ENCODE measurements at places on chromosomes 7 and 10.

DNA sequence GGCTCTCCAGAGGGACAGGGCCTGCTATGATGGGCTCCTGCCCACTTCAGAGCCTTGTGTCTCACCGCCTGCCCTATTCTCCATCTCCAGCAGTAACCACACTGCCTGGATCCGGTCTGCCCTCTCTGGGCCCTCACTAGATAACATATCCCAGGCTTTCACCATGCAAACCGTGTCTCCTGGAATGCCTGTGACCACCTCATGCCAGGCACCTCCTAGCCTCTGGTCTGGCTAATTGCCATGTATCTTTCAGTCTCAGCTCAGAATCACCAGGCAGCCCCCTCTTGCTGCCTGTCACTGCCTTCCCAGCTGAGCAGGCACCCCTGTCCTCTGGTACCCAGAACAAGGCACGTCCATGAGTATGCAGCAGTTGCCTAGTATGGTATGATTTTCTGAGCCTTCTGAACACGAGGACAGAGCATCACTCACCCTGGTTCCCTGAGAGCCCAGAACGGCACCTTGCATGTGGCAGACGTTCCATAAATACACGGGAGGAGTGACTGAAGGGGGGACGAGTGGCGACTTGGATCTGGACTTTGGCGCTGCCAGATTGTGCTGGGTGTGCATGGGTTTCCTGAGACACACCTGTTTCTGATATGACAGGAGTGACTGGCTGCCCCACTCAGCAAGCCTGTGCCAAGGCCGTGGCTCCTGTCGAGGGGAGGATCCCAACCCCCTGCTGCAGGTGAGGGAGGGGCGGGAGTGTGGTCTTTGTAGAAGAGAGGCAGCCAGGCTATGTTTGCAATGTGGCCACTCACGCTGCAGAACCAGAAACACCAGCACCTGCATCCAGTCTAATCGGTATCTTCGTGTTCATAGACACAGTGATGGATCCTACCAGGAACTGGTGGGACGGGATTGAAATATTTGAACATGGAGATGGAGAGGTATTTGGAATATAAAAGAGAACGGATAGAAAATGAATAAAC lies 95.2 kb downstream of the VOPP1 start:
- no peak for DNase-seq

DNA sequence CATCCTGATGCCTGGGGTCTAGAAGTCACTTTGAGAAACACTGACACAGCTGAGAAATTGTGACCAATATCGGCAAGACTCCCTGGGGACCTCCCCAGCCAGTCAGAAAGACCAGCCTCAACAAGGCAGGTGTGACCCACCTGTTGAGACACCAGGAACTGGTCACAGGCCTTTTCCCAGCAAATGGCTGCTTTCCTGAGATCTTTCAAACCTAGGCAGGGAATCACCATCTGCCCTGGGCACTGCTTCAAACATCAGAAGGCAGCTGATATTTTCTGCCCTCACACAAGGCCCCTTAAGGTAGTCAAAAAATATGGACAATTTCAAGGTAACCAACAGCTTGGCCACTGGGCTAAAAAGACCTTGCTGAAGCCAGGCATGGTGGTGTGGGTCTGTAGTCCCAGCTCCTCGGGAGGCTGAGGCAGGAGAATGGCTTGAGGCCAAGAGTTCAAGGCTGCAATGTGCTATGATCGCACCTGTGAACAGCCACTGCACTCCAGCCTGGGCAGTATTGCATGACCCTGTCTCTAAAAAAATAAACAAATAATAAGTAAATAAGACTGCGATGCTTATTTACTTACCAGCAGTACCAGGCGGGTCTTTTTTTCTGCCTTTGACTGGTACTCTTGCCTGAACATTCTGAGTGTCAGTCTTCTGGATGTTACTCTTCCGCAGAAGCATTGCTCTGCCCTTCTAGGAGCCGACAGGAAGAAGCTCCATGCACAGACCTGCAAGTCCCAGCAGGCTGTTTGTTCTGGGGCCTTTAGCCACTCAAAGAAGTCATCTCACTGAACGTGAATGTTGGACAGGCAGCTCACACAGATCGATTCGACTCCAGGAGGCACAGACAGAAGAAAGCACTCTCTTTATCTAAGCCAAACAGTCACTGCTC lies 59.7 kb downstream of the SORBS1 start:
- no peak for DNase-seq

- peak; percentile 17 for DNase-seq
Observed at GRCh38 chr7:2009541-2010001, 223.2 kb downstream of the MAD1L1 start.

DNA sequence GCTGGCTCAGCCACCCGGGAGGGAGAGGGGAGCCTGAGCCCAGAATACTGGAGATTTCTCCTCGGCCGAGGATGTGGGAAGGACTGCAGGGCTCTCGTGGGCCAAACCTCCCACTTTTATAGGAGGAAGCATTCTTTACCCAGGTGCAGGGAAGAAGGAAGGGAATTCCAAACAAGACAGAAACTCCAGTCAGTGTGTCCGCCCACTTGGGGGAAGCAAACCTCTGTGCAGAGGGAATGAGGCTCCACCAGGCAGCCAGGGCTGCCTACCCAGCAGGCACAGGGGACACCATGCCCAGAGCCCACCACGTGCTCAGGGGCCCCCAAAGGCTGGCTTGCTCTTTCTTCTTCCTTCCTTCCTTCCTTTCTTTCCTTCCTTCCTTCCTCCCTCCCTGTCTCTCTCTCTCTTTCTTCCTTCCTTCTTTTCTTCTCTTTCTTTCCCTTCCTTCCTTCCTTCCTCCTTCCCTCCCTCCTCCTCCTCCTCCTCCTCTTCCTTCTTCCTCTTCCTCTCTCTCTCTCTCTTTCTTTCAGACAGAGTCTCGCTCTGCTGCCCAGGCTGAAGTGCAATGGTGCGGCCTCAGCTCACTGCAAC lies 15.4 kb upstream of the FZD9 start:
- DNase-seq = no peak

DNA sequence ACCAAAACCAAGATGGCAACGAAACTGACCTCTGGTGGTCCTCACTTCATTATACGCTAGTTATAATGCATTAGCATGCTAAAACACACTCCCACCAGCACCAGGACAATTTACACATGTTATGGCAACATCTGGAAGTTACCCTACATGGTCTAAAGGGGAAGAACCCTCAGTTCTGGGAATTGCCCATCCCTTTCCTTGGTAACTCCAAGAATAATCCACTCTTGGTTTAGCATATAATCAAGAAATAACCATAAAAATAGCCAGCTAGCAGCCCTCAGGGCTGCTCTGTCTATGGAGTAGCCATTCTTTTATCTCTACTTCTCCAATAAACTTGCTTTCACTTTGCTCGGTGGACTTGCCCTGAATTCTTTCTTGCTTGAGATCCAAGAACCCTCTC lies 191.1 kb downstream of the DOCK4 start:
- no peak for DNase-seq

DNA sequence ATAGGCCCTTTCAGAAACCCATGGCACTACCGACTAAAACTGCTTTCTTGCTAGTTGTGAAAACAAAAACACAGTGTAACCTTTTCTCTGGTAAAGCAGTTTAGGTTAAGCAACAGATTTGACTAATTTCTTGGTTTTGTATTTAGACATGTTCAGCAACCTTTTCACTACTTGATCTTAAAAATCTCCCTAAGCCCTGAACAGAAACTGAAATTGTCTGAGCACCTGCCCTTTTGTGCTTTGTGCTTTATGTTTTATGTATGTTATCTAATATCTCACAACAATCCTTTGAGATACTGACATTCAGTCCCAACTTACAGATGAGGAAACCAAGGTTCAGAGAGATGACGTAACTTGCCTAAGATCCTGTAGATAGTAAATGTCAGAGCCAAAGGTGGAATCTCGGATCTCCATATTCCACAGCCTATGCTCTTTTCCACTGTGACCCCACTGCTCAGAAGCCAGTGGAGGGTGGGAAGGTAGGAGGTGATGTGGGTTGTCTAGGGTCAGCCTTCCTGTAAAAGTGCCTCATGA lies 146.6 kb downstream of the LCOR start:
- DNase-seq = no peak

- DNase-seq = no peak
Observed at GRCh38 chr10:113801569-113801968, 50.1 kb downstream of the PLEKHS1 start.

- no peak for DNase-seq
Observed at GRCh38 chr7:155602156-155602555, 42.3 kb upstream of the RBM33 start.

DNA sequence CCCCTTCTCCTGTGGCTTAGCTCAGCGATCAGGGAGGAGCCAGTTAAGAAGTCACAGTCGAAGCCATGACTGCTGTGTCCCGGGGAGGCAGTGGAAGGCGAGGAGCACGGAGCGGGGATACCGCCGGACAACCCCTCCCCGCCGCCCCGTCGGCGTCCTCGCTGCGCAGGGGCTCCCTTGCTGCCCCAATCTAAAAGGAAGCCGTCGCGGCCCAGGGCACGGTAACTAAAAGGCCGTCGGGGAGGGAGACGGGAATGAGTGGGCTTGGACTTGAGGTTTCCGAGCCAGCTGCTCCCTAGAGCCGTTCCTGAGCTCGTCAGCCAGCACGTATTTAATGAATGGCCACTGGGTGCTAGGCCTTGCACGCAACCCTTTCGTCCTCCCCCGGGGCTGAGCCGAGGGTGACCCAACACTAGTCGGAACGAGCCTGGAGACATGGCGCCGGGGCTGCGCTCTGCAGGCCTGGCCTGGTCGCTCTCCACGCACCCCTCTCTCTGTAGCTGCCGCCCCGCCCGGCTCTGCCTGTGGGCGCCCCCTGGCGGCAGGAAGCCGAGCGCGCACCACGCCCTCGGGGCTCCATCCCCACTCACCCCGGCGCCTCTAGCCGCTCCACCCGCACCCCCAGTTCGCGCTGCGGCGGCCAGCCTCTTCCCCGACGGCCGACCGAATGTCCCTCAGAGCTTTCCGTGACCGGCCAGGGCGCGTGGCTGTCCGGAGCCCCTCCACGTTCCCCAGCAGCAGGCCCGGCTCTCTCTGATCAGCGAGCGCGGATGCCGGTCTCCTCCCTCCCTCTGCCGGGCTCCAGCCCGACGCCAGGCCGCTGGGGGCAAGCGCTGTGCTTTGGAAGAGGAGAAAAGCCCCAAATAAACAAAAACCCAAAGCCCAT lies 29.3 kb upstream of the KCNK18 start:
- DNase-seq = peak; percentile 74

DNA sequence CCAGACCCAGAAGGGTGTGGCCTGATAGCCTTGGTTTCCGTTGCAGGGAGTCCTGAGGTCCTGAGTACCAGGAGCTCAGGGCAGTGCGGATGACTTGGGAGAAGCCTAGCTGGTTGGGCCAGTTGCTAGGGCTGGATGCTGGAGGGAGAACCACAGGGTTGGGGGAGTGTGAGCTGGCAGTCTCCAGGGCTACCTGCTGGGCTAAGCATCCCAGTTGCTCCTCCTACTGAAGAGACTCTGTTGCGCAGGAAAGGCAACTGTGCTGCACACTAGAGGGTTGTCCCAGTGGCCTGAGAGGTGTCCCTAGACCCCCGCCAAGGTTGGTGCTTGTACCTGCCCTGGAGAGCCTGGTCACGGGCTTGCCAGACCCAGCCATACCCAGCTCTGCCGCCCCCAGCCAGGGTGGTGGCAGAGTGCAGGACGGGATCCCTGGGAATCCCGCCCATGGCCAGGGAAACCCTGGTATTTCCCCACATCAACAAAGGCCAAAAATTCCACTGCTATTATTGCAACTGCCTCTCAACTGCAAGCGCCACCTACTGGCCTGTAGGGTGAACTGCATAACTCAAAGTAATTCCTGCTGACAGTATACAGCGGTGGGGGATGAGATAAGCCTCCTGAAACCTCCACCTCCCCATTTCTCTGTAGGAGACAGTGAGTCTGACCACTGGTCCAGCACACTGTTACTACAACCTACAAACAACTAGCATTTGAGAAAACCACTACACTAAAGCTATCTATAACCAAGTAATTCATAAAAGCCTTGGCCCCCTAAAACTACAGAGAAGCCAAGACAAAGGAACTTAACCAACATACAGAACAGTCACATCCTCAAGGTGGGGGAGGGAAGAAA lies 67.6 kb upstream of the DDC start:
- no peak for DNase-seq

DNA sequence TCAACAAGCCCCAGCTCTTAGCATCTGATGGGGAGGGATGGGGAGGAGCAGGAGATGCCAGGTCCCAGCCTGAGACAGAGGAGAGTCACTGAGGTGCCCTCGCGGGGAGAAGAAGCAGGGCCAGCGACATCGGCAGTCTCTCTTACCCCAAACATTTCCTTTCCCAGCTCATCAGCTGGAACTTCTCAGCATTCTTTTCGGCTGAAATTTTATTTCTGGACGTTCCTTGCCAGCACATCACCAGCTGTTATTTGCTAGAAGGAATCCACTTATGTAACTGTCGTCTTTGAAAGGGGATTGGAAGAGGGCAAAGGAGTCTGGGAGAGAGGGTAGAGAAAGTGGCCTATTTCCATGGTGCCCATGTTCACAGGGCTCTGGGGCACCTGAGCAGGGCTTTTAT lies 101.0 kb upstream of the SHH start:
- DNase-seq = no peak

GRCh38 chr10:113982769-113983168 lies 60.9 kb upstream of the ADRB1 start:
- no peak for DNase-seq

GRCh38 chr10:74056050-74056818 lies 58.3 kb downstream of the VCL start:
- no peak for DNase-seq

- no peak for DNase-seq
Observed at GRCh38 chr10:64430690-64431323, 909.6 kb downstream of the REEP3 start.

DNA sequence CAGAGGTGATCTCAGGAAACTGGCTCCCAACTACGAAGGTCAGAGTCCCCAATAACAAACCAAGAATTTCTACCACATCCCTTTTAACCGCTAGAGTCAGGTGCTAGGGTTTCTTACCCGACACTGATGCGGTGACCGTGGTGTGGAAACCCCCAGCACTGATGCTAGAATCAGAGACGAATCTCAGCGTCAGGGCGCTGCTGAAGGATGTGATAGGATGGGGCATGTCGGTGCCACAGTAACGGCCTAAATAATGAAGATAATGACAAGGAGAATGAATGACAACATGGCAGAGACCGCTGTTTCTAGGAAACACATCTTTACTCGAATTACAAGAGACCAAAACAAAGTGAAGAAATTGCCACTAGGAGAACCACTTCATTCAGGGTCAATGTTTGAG lies 131.1 kb upstream of the RSU1 start:
- DNase-seq = no peak

- DNase-seq = no peak
Observed at GRCh38 chr10:94264085-94264484, 98.7 kb downstream of the NOC3L start.

Measured in nucleus accumbens (tissue), 56 donors.